ENCODE measurements at places on chromosomes 2 and 18.

GRCh38 chr18:12287131-12287681, 20.8 kb upstream of the TUBB6 start:
- DNase-seq, result peak; percentile 86

- DNase-seq, result peak; percentile 79
These were observed 296.5 kb upstream of the THSD7B start for GRCh38 chr2:136468799-136469369.

DNA sequence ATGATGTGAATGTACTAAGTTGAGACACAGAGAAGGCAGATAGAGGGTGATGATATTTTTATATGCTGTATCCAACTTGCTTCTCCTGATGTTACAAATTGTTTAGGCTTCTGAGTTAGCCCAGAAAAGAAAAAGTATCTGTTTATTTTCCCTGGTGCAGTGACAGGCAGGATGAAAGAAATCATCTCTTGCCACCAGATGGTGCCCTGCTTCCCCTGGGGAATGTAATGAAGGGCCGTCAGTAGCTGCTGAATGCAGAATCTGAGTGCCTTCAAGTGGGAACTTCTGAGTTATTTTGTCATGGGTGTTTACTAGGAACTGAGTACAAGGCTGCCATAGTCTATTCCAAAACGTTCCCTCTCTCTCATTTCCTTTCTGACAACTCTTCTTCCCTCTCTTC, 525.6 kb downstream of the MBD2 start:
- peak; percentile 73 for DNase-seq

DNA sequence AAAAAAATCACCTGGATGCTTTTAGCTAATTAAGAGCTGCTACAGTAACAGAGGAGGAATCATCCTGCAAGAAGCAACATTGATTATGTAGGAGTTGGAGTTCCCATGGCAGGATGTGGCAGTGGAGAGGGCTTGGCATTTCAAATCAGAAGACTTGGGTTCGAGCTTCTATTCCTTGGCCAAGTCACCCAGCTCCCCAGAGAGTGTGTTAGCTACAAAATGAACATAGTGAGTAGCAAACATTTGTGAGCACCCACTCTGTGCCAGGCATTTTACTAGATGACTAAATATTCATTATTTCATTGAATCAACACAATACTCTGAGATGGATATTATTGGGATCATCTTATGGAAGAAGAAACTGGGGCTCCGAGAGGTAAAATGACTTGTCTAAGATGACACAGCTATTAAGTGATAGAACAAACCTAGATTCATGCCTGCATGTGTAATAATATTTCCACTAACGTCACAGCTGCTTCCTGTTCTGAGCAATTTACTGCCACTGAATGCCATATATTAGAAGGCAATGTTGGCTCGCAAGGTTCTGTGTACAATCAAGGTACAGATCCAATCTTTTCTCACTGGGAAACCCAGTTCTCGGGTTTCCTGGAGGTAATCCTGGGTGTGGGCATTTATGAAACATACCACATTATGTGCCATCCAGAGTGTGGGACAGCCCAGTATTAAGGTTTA, 18.0 kb downstream of the NTSR2 start:
- DNase-seq, result no peak

DNA sequence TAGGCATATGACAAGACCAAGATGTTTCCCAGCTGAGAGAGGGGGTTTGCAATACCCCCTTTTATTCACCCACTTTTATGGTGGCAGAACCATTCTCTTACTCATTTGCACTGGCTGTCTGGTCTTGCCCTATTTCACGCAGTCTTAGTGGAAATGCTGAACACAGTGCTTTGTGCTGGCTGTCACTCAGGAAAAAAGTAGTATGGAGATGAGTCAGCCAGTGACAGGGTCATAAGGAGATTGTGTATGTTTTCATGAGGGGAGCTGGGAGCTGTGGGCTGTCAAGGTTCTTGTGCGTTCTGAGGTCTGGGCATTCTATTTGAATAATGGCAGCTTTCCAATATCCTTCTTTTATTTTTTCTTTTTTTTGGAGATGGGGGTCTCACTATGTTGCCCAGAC, 10.9 kb upstream of the CNRIP1 start:
- no peak for DNase-seq

Data from endodermal cell (in vitro differentiated cells).